NCI-H1092 treated with DMSO at 0.1 percent for 48 hours (cell line): ENCODE measurements at places on chromosomes 7 and 10.

GRCh38 chr7:154906736-154907355 lies 96.1 kb downstream of the PAXIP1 start:
- no peak for DNase-seq

- DNase-seq: no peak
Measured at GRCh38 chr10:29918623-29919400, 140.6 kb downstream of the JCAD start.

GRCh38 chr7:44291066-44291732 lies 34.2 kb downstream of the CAMK2B start:
- no peak for DNase-seq

- DNase-seq: no peak
Measured at GRCh38 chr10:122112021-122112616, 123.2 kb downstream of the TACC2 start.

DNA sequence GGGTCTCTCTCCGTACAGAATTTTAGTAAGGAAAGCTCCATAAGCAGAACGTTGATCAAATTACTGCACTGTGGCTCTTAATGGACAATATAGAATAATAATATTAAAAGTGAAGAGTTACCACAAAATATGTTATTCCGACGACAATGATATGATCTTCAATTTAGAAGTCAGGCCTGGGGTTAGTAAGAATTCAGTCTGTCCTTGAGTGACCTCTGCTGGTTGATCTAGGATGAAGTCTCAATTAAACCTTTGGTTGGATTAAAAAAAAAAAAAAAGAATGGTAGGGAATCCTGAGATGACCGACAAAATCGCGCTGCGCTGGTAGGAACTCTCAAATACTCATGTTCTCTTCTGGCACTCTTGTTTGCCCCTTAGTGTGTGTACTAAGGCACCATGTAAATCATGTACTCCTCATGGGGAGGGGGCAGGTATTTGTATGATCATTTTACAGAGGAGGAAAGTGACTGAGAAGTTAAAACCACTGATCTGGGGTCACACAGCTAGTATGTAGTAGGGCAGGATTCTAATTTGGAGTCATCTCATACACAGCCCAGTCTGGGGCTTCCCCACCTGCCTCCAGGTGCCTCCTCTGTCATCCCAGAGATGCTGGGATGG lies 161.3 kb upstream of the NPVF start:
- peak; percentile 91 for DNase-seq

GRCh38 chr10:24256619-24257107 lies 47.7 kb downstream of the KIAA1217 start:
- no peak for DNase-seq

DNA sequence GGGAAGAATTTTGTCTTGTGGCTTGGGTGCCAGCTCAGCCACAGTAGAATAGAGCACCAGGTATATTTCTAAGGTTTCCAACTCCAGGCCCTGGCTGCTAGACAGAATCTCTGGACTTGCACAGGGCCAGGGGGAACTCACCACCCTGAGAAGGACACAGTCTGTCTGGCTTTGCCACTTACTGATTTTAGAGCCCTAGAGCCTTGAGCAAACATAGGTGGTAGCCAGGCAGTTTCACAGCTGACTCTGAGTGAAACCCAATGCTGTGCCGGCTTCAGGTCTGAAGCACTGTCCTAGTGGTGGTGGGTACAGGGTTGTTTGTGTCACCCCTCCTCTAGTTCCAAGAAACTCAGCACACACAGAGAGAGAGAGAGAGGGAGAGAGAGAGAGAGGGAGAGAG lies 81.6 kb downstream of the TES start:
- no peak for DNase-seq

DNA sequence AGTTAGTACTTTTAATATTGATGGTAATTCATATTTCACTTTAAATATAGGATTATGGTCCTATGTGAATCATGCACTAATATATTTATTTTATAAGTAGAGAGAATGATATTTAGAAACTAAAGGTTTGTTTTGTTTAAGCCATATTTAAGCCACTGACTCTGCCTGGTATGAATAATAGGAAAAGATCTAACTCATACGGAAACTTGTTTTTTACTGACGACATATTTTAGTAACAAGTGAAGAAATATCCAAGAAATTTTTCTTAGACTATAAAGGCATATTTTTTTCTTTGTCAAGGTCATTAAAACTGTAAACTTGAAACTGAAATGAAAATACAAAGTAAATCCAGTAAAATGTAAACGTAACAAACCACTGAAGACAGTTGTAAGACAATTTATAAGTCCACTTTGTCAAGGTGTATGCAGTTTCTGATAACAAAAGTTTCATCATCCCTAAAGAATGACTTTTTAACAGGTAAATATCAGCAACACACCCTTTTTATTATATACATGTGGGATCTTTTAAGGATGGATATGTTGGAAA lies 147.1 kb downstream of the PHF14 start:
- no peak for DNase-seq

DNA sequence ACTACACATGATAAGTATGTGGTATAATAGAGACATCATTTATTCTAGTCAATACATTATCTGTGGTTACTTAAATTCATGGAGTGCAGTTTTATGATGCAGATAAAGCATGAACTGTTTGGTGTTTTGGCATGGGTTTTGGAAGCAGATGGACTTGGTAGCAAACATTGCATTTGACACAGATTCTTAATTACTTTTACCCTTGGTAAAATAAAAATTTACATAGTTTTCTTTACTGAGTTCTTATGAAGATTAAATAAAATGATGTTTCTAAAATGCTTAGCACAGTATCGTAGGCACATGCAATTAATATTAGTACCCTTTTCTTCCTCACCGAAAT lies 92.0 kb downstream of the ABCA13 start:
- no peak for DNase-seq

DNA sequence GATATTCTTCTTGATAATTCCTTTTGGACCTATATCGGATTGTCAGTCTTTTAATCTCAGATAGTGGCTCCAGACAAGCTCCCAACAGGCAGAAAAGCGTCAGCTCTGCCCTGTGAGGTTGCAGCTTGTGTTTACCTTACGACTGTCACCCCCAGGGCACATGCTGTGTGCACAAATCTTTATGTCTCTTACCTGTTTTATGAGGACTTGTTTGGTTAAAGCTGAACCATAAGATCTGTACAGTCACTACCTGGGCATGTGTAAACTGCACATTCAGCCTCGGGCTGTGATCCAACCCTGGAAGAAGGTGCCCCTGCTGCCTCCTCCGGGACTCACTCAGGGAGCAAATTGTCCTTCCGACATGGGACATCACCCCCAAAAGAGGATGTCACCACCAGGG lies 119.8 kb downstream of the GALNT17 start:
- no peak for DNase-seq
